Stimulated activated CD8-positive, alpha-beta memory T cell treated with anti-CD3 and anti-CD28 coated beads, Interleukin-2, amount 100 ng/mL, for 48 hours (primary cell): ENCODE measurements at places on chromosomes 3 and 15.

DNA sequence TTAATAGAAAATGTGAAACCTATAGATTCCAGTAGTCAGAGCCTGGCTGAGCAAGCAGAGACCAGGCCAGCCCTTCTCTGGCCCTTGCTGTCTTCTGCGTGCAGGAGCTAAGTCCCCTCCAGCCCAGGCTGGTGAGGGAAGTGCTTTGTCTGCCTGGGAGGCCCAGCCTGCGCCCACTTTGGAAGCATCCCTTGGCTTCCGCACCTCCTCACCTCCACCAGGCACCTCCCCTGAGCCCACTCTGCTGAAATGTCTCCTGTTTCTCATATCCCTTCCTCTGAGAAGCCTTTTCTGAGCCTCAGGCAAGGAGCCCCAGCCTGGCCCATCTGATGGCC is 45.3 kb downstream of the ALDH1L1 start:
- DNase-seq: no peak

GRCh38 chr3:154119951-154120350 is 1.2 kb upstream of the ARHGEF26 start:
- DNase-seq: no peak

GRCh38 chr3:192825657-192826200 is 91.9 kb downstream of the MB21D2 start:
- no peak for DNase-seq

- no peak for DNase-seq
Measured at GRCh38 chr15:76117181-76117580, 57.4 kb downstream of the TMEM266 start.

DNA sequence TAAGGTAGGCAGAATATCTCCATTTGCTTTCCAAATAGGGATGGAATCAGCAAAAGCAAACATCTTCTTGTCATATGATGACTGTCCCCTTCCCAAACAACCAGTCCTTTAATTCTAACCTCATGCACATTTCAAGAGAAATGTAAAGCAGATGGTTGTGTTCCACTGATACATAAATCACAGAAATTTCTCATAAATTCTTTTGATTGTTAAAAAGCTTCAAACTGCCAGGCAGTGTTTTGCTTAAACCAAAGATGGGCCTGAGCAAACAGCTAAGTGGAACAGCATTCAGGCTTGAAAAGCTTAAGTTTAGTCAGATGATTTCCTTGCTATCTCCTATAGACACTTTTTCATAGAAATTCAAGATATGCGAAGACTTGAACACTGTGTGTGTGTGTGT is 74.3 kb upstream of the SOX2 start:
- DNase-seq: no peak

DNA sequence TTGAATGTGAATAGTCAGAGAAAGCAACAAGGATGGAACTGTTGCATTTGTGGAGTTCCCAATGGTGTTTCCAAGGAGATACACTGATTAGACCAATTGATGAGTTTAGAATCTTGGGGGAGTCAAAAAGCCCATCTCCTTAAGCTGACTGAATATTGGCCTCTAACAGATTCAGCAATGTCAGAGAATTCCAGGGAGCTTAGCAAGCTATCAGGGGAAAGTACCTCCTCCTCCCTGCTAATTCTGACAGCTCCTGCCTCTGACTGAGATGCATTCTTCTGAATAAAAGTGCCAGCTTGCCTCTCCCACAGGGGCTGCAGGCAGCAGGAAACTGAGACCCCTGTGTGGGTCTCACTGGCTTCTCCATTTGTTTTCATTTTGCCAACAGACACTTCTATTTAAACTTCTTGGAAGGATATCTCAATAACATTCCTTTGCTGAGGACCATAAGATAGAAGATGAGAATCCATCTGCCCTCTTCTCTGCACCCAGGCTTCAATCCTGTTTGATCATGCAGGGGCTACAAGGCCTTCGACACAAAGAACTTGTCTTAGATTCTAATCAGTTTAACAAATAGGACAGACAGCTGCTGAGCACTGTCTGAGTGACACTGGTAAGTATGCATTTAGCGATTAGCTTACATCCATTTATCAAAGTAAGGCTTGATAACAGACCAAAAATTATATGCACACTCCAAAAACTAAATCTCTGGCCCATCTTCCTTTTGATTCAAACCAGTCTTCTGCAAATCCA is 1080.8 kb downstream of the TUSC7 start:
- DNase-seq: no peak

- DNase-seq: no peak
Measured at GRCh38 chr3:16369885-16370284, 104.9 kb downstream of the OXNAD1 start.

DNA sequence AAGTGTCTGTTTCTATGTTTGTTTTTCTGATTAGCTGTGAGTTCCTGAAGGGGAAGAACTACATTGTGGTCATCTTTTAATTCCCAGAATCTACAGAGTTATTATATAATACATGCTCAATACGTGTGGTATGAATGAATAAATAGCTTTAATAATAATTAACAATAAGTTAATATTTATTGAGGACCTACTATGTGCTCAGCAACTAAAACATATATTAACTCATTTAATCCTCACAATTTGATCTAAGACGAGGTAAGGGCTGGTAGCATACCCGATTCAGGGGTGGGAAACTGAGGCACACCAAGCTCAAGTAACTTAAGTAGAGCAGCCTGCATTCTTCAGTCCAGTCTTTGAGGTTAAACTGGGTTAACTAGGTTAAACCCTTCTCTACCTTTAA is 553.8 kb downstream of the FOXP1 start:
- DNase-seq: no peak

DNA sequence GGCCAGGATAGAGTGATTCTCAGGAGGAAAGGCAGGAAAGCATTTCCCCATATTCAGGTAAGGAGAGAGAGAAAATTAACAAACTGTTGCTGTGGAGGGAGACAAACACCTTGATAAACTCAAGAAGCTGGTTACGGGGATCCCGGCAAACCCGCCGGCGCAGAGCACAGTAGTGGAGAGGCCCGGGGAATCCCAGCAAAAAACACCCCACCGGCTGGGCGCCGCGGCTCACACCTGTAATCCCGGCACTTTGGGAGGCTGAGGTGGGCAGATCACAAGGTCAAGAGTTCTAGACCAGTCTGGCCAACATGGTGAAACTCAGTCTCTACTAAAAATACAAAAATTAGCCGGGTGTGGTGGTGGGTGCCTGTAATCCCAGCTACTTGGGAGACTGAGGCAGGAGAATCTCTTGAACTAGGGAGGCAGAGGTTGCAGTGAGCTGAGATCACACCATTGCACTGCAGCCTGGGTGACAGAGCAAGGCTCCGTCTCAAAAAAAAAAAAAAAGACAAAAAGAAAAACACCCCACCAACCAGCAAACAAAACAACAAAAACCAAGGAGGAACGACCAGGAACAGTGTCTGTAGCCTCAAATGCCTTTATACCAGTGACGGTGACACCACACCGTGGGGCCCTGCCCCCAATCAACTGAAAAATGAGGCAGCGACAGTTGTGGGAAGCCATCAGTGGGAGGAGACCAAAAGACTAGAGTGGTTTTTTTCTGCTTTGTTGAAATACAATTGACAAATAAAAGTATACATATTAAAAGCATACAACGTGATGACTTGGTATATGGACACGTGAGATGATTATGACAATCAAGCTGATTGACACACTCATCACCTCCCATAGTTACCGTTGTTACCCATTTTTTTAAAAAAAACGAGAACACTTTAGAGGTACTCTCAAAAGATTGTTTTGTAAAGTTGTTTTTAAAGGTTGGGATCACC is 40.2 kb upstream of the IDH2 start:
- DNase-seq: peak; percentile 29

DNA sequence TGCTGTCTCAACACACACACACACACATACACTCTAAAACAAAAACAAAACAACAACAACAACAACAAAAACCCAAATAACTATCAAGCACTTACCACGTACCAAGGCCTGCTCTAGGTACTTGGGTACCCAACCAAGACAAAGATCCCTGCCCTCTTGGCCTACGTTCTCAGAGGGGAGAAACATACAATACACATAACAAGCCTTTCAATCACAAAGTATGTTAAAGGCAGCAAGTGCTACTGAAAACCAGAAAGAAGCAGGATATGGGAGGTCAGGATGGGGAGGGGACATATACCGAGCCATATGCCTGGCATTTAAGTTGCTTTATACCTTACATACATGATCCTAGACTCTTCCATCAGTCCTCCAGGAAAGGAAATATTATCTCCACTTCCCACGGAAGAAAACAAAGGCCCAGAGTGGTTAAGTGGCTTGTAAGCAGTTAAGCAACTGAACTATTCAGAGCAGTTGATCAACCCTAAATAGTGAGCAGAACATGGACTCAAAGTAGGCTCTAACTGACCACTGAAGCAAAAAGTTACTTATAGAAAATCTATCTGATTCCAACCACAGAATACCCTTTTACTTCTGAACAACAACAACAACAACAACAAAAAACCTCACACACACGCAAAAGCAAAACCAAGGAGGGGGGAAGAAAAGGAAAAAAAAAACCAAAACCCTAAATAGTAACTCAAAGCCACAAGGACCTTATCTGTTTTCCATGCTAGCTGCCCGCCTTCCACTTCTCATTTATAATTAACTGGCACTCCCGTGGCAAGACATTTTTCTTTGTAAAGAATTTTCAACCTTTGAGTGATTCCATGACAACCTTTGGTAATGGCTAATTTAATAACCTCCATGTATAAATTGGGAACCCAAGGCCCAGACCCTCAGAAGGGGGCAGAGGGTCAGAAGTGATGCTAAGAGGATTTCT is 21.0 kb downstream of the PRICKLE2 start:
- DNase-seq: no peak

DNA sequence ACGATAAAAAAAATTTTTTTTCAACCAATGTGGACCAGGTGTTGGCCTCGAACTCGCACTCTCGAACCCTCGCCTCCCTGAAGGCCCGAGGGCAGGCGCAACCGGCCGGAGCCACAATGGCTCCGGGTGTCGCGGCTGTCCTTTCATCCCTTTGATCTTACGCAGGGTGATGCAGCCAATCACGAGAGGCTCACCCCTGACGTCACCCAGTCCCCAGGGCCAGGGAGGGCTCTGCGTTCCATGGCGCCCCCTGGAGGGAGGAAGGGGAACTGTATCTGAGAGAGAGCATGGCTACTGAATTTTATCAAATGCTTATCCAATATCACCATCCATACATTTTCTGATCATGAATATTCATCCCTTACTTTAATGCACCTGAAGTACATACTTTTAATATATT is 15.4 kb upstream of the GMNC start:
- no peak for DNase-seq

DNA sequence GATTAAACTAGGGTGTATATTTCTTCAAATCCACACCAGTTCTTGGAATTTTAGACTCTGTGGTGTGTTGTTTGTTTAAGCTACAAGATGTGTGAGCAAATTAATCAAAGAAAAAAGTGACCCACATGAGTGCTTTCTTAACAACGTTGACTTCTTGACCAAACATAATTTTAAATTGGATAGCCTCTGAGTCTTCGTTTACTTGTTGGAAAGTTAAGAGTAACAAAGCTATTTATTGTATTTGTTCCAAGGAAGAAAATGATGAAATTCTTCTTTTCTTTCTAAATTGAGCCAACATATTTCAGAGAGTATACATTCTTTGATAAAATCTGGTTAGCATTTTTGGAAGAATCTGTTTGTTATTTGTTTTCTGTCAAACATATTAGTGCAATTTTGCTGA is 99.9 kb upstream of the IGSF10 start:
- DNase-seq: no peak

DNA sequence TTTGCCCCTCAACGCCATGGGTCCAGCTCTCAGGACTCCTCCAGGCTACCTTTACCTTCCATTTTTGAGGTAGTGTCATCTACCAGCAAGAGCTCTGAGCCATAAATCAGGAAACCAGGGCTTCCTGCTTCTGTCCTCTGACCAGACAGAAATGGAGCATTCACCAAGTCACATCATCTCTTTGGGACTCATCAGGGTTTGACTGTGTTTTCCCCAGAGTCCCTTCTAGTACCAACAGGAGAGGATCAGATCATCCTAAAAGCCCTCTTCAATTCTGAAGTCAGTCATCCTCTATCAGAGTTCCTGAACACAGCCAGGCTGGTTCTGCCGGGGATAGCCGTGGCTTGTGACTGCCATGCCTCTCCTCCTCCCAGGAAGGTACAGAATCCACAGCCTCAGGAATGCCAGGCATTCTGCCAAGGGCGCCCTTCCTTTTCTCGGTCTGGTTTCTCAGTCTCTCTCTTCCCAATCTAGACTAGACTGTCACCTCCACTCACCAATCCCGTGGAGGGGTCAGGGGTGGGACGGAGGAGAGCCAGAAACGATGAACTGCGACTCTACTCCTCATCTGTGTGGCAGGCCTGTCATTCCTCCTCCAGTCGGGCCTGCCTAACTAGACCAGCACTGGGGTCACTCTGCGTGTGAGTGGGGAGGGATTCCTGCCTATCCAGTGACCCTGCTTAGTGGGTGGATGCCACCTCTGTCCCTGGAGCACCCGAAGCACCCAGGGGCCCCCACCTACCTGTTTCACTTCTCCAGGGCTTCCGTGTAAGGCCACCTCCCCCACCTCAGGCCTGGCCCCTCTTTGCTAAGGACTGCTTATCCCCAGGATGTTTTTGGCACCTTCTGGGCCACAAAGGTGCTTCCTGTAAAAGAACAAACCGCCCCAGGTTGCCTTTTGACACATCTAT is 30.9 kb downstream of the CCNL1 start:
- peak; percentile 7 for DNase-seq

DNA sequence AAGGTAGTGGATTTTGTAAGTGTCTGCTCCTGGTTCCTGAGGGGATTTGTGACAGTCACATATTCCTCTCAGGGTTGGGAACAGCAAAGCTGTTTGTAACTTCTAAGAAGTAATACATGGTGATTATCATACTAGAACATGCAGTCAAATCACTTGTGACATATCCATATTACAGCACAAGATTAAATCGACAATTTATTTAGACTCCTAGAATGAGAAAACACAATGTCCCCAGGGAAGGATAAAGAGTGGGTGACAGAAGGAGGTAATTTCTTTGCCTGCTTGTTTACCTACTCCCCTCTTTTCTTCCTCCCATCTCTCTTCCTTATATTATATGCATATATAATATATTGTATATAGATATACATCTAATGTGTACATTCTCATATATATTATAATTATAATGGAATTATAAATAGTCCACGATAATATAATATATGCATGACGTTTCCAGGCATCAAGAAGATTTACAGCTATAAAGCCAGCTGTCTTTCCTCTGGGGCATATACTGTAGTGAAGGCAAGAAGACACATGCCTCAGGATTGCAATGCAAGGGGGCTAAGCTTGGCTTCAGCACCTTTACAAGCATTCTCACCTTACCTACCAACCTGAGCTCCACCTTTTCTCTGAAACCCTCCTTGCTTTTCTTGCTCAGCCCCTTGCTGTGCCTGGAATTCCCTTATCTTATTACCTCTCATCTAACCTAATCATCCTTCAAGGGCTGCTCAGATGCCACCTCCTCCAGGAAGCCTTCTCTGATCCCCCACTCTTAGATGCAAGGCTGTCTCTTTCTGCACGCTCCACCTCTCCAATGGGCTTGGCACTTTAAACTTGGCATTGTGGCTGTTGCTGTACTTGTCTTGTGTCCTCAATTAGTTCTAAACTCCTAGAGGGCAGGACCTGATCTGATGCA is 73.1 kb upstream of the PIAS1 start:
- no peak for DNase-seq

- DNase-seq: peak; percentile 30
Measured at GRCh38 chr15:58070801-58071418, 5.4 kb upstream of the ALDH1A2 start.

GRCh38 chr15:92629975-92630626 is 25.5 kb downstream of the FAM174B start:
- DNase-seq: no peak

- DNase-seq: no peak
Measured at GRCh38 chr15:42721016-42721415, 15.9 kb downstream of the CDAN1 start.

- no peak for DNase-seq
Measured at GRCh38 chr3:148853076-148853475, 12.0 kb upstream of the CPA3 start.

GRCh38 chr3:123423806-123424205 is 25.1 kb downstream of the ADCY5 start:
- no peak for DNase-seq
